Breast epithelium (tissue), 4 donors: ENCODE measurements at places on chromosomes 5 and 9. TPM values are rescaled to one million over a fixed set of nuclear protein-coding genes. Genes with fewer than 3 reads are reported as not detected.

DNA sequence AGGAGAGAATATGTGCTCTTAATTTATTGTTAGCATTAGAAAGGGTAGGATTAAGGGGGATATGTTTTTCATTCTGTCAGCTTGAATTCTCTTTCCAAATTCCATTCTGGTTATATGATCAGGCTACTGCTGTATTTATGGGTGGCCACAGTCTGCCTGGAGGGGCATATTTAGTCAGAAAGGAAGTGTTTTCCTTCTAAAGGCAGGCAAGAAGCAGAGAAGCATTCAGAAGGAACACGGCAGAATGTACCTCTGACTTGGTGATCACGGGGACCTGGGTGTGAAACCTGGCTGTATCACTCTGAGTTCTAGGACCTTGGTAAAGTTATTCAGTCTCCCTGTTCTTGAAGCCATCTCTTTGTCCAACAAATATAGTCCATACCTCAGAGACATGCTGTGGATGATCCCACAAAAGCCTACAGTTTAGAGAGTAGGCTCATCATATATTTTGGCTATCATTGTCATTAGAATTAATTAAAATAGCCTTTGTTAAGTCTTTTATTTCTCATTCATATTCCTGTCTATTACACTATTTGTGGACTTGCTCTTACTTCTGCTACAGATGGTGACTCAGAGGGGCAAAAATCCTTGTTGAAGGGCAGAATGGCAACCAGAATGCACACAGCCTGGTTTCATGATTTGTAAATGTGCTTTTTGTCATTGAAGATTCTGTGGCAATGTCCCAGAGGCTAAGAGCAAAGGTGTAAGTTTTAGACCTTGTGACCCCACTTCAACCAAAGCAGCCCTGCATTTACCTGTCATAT is 2.7 kb downstream of the TNC start:
- H3K4me3 ChIP-seq, result no peak overlapping the region
- no peaks in the 10 kb centered on the region for H3K4me1 ChIP-seq
- DNase-seq, result no peak
- H3K27ac ChIP-seq, result peak overlapping the region; percentile 31
- H3K27me3 ChIP-seq, result no peaks in the 10 kb centered on the region

GRCh38 chr5:179432547-179432946 is 87.3 kb upstream of the ADAMTS2 start:
- H3K27ac ChIP-seq, result no peak overlapping the region
- H3K4me1 ChIP-seq, result no peaks in the 10 kb centered on the region
- DNase-seq, result no peak
- no peaks in the 10 kb centered on the region for H3K27me3 ChIP-seq

GRCh38 chr5:37873988-37874387 is 34.1 kb upstream of the GDNF start:
- no peak for DNase-seq
- no peaks in the 10 kb centered on the region for H3K36me3 ChIP-seq
- no peaks in the 10 kb centered on the region for H3K27me3 ChIP-seq
- no peak overlapping the region for H3K4me3 ChIP-seq
- H3K27ac ChIP-seq, result no peak overlapping the region
- H3K4me1 ChIP-seq, result no peaks in the 10 kb centered on the region

GRCh38 chr5:74185599-74185998 is 454.9 kb downstream of the ENC1 start:
- H3K4me3 ChIP-seq, result no peak overlapping the region
- DNase-seq, result no peak
- no peaks in the 10 kb centered on the region for H3K36me3 ChIP-seq
- H3K27me3 ChIP-seq, result no peaks in the 10 kb centered on the region
- H3K27ac ChIP-seq, result no peak overlapping the region

GRCh38 chr9:18010492-18010891 is 431.6 kb downstream of the SH3GL2 start:
- no peak overlapping the region for H3K27ac ChIP-seq
- no peaks in the 10 kb centered on the region for H3K4me1 ChIP-seq
- H3K27me3 ChIP-seq, result no peaks in the 10 kb centered on the region
- H3K4me3 ChIP-seq, result no peak overlapping the region
- DNase-seq, result no peak

GRCh38 chr5:89303033-89303480 is 420.1 kb upstream of the MEF2C start:
- H3K4me1 ChIP-seq, result no peaks in the 10 kb centered on the region
- H3K27ac ChIP-seq, result no peak overlapping the region
- no peaks in the 10 kb centered on the region for H3K27me3 ChIP-seq
- no peaks in the 10 kb centered on the region for H3K36me3 ChIP-seq
- no peak overlapping the region for H3K4me3 ChIP-seq

- H3K27me3 ChIP-seq, result no peaks in the 10 kb centered on the region
- H3K4me1 ChIP-seq, result no peaks in the 10 kb centered on the region
- DNase-seq, result no peak
- H3K4me3 ChIP-seq, result no peak overlapping the region
- H3K27ac ChIP-seq, result no peak overlapping the region
Observed at GRCh38 chr9:70127540-70128416, 84.1 kb downstream of the MAMDC2 start.

DNA sequence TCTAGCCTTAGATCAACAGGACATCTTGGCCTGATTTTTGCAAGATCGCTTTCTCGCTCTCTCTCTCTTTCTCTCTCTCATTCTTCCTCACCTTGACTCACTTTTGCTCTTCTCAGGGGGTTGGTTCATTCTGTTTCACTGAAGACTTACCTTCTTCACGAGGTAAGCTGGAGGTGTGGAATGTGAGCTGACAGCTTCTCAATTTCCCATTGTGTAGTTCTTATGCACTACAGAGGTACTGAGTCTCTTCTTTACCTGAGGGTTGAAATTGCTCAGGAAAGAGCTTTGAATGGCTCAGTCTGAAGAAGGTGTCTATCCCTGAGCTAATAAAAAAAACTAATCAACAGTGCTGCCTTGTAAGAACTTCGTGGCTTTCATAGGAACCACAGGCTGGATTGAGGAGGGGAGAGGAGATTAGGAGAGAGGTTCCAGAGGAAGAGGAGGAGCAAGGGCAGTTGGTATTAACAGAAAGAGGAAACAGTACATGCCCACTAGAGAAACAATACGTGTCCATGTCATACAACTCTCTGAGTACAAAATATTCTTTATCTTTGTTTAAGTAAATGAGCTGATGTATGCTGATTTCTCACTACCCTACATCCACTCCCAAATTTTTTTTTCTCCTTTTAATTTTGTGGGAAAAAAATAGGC is 192.2 kb downstream of the TMEM167A start:
- H3K36me3 ChIP-seq, result no peaks in the 10 kb centered on the region
- H3K27me3 ChIP-seq, result no peaks in the 10 kb centered on the region
- DNase-seq, result no peak
- no peak overlapping the region for H3K4me3 ChIP-seq
- no peak overlapping the region for H3K27ac ChIP-seq

GRCh38 chr9:81499021-81499454 is 190.3 kb downstream of the TLE1 start:
- H3K36me3 ChIP-seq, result no peaks in the 10 kb centered on the region
- H3K27me3 ChIP-seq, result no peaks in the 10 kb centered on the region
- H3K4me1 ChIP-seq, result no peaks in the 10 kb centered on the region
- no peak overlapping the region for H3K4me3 ChIP-seq

DNA sequence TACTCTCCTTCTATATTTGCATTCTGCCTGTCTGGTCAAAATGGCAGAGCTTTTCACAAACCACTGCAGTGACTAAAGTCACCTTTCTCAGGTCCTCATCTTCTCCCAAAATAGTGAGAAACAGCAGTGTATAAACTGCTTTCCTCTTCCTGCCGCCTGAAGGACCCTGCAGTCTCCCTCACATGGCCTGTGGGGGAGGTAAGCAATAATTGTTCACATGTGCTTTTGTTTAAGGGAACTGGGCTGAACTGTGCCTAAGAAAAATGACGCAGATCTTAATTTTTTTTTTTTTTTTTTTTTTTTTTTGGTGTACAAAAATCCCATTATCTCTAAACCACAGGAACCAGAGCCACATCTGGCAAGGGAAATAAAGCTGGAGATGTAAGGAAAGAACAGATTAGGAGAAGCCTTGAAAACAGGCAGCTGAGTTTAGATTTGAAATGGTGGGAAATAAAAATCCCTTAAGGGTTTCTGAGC is 131.7 kb upstream of the VLDLR start:
- DNase-seq, result no peak
- no peaks in the 10 kb centered on the region for H3K4me1 ChIP-seq
- no peaks in the 10 kb centered on the region for H3K36me3 ChIP-seq
- no peak overlapping the region for H3K4me3 ChIP-seq

- no peak for DNase-seq
- no peaks in the 10 kb centered on the region for H3K27me3 ChIP-seq
- H3K4me1 ChIP-seq, result no peaks in the 10 kb centered on the region
Observed at GRCh38 chr5:141760753-141761152, 78.7 kb upstream of the ARAP3 start.

DNA sequence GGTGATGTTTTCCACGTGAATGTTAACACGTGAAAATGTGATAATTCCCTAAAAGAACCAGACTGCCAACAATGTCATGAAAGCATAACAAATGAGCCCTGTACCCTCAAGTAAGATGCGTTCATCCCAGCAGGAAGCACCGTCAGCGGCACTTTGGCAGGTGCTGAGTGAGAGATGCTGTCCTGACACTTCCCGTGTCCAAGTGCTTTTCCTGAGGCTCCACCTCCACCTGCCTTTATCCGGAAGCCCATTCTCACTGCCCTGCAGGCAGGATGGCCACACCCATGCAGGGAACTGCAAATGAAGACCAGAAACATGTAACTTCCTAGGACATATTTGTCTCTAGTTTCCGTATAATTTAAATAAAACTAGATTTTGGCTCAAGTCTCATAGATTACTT is 238.0 kb upstream of the IRX2 start:
- no peaks in the 10 kb centered on the region for H3K36me3 ChIP-seq
- H3K27me3 ChIP-seq, result no peaks in the 10 kb centered on the region
- no peak for DNase-seq
- no peak overlapping the region for H3K27ac ChIP-seq
- no peaks in the 10 kb centered on the region for H3K4me1 ChIP-seq

DNA sequence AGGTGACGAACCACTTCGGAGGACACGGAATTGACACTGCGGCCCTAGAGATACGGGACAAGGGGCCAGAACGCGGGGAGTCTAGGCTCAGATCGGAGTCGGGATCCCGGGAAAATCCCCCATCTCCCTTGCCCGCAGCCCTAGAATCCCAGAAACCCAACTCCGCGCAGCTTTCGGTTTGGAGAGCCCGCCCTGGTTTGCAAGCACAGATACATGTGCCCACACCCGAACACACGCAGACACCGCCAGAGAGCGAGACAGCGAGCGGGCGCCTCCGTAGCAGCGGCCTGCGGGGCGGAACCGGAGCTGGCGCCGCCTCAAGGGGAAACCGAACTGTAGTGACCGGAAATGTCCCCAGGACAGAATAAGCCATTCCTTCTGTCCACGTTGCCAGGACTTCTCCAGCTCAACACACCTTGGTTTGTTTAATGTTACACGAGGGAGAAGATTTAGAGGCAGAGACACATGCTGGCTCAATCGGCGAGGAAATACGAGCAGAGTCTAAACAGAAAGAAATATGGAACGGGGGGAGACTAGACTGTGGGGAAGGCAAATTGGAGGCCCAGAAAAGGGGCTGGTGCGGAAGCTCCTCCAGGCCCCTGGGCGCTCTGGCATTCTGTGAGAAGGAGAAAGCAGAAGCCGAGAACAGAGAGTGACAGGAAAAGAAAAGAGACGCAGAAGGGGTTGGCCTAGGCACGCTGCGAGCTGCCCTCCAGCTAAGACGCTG is 2.9 kb upstream of the PAX5 start:
- H3K27ac ChIP-seq, result no peak overlapping the region
- H3K4me3 ChIP-seq, result peak overlapping the region; percentile 54
- no peak for DNase-seq
- peaks cover 8% of the 10 kb centered on the region for H3K4me1 ChIP-seq

DNA sequence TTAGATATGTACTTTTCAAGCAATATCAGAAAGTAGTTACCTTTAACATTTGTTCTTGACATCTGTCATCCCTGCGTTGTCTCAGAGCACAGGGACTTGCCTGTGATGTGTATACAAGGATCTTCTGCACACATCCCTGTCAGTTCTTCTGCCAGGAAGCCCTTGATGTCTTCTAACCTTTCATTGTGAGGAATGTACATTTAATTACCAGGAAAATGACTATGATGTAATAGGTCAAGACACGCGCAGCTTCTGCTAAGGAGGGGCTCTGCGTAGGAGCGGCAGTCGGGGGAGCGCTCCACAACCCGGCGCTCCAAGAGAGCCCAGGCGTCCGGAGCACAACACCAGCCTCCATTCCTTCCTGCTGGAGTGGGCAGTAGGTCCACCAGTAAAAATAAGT is 119.7 kb downstream of the IRX2 start:
- H3K27me3 ChIP-seq, result no peaks in the 10 kb centered on the region
- H3K36me3 ChIP-seq, result no peaks in the 10 kb centered on the region
- H3K4me3 ChIP-seq, result no peak overlapping the region

DNA sequence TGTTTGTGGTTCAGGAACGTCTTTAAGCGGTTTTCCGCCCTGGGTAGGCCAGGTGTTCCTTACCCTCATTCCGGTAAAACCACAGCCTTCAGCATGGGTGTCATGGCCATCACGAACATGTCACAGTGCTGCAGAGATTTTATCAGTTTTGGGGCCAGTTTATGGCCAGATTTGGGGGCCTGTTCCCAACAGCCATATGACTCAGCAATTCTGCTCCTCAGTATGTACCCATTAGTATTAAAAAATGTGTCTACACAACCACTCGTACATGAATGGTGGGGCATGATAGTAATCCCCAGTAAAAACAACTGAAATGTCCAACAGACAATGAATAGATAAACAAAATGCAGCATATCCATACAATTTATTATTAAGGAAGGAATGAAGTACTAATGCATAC is 51.9 kb upstream of the TTC23L start:
- H3K27ac ChIP-seq, result no peak overlapping the region
- no peaks in the 10 kb centered on the region for H3K36me3 ChIP-seq
- H3K27me3 ChIP-seq, result no peaks in the 10 kb centered on the region
- H3K4me1 ChIP-seq, result no peaks in the 10 kb centered on the region
- DNase-seq, result no peak
- no peak overlapping the region for H3K4me3 ChIP-seq

DNA sequence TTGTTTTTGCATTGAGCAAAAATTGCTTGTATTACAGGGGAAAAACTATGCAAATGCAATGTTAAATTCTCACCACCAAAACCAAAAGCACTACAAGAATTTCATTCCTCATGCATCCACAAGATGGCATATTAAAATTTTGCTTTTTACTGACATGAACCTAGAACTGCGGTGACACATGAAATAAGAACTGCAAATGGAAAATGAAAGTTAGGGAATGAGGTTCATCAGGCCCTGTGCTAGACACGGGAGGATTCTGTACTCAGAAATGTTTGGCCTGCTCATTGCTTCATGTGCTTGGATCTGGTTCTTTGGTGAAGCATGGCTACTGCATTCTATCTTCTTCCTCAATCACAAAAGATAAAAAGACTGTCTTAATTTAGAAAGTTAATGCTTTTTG is 9.1 kb upstream of the RFK start:
- H3K4me1 ChIP-seq, result no peaks in the 10 kb centered on the region
- no peaks in the 10 kb centered on the region for H3K27me3 ChIP-seq
- no peak overlapping the region for H3K4me3 ChIP-seq
- H3K27ac ChIP-seq, result no peak overlapping the region

Gene SH3TC2
- 0.48 TPM for total RNA-seq

Gene DDX46
- 51.1 TPM for total RNA-seq

Gene MAMDC2
- total RNA-seq, result 17.0 TPM

Gene PCDHGB7
- 15.4 TPM for total RNA-seq

Gene GPX3
- total RNA-seq, result 5,290 TPM

Gene NPM1
- 582 TPM for total RNA-seq

Gene PLEKHG4B
- total RNA-seq, result not detected
